T-cell (primary cell): ENCODE measurements at places on chromosomes 2 and 18.

DNA sequence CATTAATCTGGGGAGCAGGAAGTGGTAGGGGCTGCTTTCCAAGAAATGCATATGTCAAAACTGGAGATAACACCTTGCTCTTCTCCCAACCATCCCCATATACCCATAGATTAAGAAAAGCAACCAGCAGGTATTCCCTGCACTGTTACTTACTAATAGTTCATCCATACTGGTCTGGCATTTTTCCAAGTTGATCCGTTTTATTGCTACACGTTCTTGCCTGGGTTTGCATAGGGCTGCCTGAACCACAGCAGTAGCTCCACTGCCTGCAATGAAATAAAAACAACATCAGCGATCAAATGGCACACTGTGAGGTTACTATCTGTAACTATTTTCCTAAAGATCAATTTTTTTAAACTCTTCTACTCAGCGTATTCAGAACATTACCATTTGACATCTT, 65.6 kb downstream of the STK39 start:
- DNase-seq = no peak

DNA sequence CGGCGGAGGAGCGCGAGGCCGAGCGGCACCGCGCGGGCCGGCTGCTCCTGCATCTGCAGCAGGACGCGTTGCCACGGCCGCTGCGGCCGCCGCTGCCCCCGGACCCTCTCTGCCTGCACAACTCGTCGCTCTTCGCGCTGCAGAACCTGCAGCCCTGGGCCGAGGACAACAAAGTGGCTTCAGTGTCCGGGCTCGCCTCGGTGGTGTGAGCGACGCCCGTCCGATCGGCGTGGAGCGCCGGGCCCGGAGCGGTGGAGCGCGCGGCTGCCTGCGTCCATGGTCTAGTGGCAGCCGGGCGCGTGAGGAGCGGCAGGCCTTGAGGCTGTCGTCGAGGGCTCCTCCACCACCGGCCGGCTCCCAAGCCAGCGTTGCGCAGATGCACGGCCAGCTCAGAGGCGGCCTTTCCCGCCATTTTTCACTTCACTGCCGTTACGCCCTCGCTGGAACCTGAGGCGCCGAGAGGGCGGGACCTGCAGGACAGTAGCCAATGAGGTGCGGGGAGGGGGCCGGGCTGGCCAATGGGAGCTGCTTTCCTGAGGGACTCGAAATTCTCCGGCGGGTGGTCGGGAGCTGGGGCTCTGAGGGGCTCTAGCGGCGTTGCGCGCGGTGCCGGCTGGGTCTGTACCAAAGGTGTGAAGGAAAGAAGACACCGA, 1.9 kb downstream of the TLX2 start:
- no peak for DNase-seq

- no peak for DNase-seq
Observed at GRCh38 chr2:70748002-70748784, 19.8 kb downstream of the ADD2 start.

DNA sequence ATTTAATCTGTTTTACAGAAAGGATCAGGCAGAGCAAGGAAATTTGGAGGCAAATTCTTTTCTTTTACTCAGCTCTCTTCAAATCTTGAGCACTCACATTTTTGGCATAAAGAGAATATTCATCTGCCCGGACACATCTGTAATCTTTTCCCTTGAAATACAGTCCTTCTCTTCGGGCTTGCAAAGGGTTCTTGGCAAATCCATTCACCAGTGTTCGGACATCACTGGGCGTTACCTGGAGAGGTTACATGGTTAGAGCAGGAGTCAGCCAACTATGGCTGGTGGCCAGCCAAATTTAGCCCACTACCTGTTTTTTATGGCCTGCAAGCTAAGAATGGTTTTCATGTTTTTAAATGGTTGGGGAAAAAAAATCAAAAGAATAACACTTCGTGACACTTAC, 2.1 kb downstream of the PFN4 start:
- no peak for DNase-seq

DNA sequence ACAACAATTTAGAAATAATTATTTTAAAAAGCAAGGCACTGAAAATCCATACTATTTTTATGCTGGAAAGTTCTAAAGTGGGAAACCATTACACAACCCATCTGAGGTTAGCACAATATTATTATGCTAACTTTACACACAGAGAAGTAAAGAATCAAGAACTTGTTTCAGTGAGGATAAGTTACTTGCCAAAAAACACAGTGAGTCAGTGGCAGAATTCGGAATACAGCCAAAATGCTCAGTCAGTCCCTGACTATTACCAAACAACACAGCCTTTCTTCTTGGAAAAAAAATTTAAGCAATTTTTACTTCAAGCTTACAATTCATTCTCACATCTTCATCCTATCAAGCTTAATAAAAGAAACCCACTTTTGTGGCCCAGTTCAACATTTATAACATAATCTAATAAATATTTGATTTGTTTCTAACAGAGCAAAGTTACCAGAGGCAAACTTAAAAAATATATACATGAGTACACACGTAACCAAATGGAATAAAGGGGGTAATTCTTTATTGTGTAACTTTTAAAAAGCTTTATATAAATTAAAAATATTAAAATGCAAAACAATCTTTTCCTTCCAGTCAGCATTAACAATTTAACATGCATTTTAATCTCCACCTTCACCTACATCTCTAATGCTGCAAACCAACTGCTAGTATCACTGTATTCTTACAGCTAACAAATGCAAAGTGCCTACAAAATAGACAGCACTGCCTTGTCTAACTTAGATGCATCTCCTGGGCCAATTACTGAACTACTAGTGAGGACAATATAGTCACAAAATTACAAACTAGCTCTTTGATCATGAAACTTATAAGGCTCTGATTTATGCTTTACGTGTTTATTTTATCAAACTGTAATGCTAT, 55.2 kb downstream of the CCDC88A start:
- no peak for DNase-seq

DNA sequence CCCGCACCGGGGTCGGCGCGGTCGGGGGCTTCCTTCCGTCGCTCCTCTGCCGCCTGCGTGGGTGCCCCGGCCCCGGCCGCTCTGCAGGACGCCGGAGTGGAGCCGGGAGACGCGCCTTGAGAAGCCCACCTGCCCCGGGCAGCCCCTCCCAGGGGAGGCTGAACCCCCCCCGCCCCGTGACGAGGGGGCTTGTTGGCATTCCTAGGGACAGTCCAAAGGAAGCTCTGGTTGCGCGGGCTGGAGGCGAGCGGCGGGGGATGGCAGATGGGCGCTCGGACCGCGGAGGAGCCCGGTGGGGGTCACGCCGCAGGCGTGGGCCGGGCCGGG, 133.5 kb upstream of the MGAT5 start:
- DNase-seq = no peak
